ENCODE measurements at places on chromosomes 16 and 17. TPM values are rescaled to one million over a fixed set of nuclear protein-coding genes. Genes with fewer than 3 reads are reported as not detected.

The CES1 gene
- 0.58 TPM for total RNA-seq

DNA sequence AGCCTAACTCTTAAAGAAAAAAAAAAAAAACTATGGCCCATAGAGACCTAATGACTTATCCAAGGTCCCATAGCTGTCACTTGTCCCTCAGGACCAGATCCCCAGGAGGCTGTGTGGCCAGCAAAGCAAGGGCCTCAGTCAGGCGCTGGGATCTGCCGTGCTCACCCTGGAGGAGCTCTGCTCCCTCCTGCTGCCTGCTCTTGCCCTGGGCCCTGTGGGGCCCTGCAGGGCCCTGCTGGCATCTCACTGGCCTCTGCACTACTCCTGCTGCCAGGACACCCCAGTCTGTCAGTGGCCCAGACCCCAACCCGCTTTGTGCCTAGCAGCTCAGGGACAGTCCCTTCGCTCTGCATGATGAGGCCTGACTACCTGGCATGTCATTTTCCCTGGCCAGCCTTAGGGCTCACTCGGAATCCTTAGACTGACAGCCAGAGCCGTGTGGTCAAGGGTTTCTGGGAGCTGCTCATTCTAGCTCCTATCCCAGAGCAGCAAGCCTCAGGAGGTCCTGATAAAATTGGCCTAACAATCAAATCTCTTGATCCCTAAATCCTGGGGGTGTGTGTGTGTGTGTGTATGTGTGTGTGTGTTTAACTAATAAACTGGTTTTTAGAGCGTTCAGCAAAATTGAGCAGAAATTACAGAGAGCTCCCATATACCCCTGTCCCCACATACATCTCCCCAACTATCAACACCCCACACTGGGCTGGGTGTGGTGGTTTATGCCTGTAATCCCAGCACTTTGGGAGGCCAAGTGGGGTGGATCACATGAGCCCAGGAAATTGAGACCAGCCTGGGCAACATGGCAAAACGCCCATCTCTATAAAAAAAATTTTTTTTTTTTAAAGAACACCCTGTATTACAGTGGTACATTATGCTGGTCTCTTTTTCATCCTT, 21.7 kb downstream of the KATNIP start:
- H3K4me1 ChIP-seq, result peaks cover 8% of the 10 kb centered on the region
- H3K4me3 ChIP-seq, result no peak overlapping the region
- H3K36me3 ChIP-seq, result no peaks in the 10 kb centered on the region
- H3K27ac ChIP-seq, result no peak overlapping the region
- DNase-seq, result no peak

GRCh38 chr17:14308965-14309879, 8.3 kb downstream of the HS3ST3B1 start:
- peaks cover 22% of the 10 kb centered on the region for H3K27me3 ChIP-seq
- peak overlapping the region; percentile 96 for H3K27ac ChIP-seq
- peak overlapping the region; percentile 89 for H3K4me3 ChIP-seq
- DNase-seq, result peak; percentile 93
- H3K4me1 ChIP-seq, result peaks cover 69% of the 10 kb centered on the region

- H3K36me3 ChIP-seq, result no peaks in the 10 kb centered on the region
- peaks cover 2% of the 10 kb centered on the region for H3K27me3 ChIP-seq
- no peak overlapping the region for H3K27ac ChIP-seq
- no peak for DNase-seq
These were observed 3.8 kb upstream of the SNX20 start for GRCh38 chr16:50684823-50685461.

DNA sequence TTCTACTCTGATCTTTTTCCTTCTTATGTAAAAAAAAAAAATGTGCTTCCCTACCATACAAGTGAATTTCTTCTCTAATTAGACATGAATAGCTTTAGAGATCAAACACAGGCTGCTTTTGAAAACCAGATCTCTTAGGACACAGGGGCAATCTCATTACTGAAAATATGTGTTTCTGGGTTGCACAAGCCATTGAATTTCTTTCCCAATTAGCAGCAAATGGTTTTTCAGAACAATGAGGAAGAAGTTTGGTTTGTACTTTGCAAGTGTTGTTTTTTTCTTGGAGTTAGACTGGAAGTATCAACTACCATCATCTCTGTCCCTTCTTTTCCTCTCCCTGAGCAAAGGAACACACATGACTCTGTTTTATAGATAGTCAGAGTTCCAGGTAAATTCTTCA, 5.6 kb upstream of the ANKS4B start:
- H3K4me3 ChIP-seq, result no peak overlapping the region
- DNase-seq, result no peak
- peaks cover 6% of the 10 kb centered on the region for H3K4me1 ChIP-seq
- H3K27me3 ChIP-seq, result peaks cover 2% of the 10 kb centered on the region
- no peak overlapping the region for H3K27ac ChIP-seq
